NCI-H524 treated with DMSO at 0.1 percent for 48 hours (cell line): ENCODE measurements at places on chromosomes 3 and 15.

DNA sequence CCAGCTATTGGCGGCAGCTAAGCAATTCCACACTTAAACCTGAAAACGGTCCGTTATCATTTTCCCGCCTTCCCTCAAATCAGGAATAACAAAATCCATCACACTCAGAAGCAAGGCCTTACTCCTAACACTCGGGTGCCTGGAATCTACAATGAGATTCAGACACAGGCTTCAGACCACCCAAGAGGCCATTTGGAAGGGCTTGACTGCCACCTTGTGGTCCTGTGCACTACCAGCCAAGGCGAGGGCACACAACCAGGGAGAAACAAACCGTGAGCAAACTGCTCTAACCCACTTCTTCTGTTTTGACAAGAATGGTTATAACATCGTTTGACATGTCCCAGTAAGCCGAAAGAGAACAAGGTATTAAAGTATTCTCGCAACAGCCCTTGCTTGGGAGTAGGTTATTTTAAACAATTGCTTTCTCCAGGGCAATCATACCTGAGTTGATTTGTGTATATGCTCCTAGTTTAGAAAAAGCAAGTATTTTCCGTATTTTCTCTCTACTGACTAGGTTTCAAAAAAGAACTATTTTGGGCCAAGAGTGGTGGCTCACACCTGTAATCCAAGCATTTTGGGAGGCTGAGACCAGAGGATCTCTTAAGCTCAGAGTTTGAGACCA is 40.1 kb upstream of the TAFA4 start:
- DNase-seq: peak; percentile 33

GRCh38 chr3:110384601-110385000 is 687.0 kb upstream of the NECTIN3 start:
- DNase-seq: no peak

- DNase-seq: no peak
Measured at GRCh38 chr15:89019436-89019835, 68.8 kb upstream of the ABHD2 start.

DNA sequence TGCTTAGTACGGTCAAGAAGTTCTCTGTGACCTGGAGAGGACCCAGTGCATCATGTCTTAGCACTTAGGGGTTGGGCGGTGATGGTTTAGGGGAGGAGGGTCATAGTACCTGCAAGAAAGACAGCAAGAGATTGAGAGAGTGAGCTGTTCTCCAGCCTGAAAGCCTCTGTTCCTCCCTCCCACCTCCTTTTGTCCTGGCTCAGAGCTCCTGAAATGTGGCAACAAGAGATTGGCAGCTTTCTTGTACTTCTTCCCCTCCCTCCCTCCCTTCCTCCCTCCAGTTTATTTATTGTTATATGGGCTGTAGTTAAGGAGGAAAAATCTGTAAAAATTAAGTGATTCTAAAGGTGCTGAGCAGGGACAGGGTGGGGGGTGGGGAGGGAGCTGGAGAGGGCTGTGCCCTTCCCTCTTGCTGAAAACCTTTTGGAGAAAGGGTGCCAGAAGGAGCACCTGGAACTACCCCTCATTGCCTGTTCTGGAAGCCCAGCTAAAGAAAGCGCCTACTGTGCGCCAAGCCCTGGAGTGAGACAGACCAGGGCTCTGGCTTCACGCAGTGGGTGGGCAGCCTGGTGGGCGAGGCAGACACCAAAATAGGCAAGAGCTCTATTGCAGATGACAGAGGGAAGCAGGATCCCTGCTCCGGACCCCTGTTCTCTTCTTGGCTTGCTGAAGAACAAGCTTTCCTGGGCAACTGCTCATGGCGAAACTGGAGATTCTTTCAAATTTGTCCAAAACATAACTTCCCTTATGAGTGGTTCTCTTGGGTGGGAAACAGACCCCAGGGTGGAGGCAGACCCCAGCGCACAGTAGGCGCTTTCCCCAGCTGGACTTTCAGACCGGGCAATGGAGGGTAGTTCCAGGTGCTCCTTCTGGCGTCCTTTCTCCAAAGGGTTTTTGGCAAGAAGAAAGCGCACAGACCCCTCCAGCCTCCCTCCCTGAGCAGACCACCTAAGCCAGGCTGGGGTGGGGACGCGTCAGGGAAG is 35.6 kb downstream of the LINGO1 start:
- DNase-seq: no peak

DNA sequence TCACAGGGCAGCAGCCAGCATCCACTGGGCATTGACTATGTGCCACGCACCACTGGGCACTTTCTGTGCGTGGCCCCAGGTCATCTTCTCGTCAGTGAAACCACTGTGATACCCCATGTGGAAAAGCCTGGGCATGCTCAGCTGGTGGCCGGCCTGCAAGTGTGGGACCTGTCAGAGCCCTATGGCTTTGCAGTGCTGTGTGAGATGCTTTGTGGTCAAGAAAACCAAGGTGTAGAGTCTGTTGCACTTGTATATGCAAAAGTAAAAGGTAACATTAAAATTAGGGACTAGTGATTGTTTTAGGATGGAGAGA is 69.5 kb downstream of the PGPEP1L start:
- no peak for DNase-seq

- DNase-seq: no peak
Measured at GRCh38 chr15:66505430-66505811, 295 bp downstream of the ZWILCH start.

DNA sequence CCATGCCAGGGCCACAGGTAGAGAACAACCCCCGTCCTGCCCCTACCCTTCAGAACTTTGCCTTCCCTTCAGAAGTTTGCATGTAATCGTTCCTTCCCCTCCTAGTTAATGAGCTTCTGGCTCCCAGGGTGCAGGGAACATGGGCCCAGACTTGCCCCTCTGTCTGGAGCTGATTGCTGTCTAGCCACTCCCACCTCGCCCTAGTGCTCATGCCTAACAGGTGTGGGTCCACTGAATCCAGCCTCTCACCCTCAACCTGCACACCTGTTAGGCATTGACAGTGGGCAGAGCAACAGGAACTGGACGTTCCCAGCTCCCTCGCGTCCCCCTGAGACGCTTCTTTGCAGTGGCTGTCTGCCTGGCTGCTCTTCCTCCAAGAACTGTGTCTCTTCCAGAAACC is 40.3 kb downstream of the WNT5A start:
- DNase-seq: no peak

DNA sequence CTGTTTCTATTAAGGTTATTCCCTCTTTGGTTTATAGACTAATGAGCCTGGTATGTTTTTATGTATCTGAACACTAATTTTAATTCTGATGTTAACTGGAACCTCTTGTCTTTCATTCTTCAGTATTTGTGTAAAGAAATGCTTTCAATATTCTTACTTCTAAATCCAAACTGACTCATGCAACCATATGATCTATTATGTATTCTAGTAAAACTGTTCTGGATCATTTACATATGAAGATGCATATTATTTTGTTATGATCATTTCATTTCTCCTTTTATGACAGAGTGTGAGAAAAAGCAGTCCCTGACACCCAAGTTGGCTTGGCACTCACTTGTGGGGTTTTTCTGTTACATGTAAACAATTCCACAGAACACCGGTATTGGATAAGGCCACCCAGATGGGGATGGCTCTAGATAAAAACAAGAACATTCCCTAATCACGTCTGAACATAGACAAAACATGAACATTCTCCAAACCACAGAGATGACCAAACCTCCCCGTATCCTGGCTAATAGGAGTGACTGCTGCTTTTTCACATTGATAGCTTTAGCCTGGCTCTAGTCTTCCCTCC is 72.2 kb upstream of the EPHB3 start:
- DNase-seq: no peak
